CD8-positive, alpha-beta memory T cell (primary cell): ENCODE measurements at places on chromosomes 1 and 21. TPM values are rescaled to one million over a fixed set of nuclear protein-coding genes. Genes with fewer than 3 reads are reported as not detected.

- peaks cover under 1% of the 10 kb centered on the region for H3K36me3 ChIP-seq
- DNase-seq, result no peak
- no peak overlapping the region for H3K4me3 ChIP-seq
- no peak overlapping the region for H3K27ac ChIP-seq
- no peaks in the 10 kb centered on the region for H3K27me3 ChIP-seq
These were observed 45.8 kb downstream of the MIGA1 start for GRCh38 chr1:77825131-77825709.

GRCh38 chr1:197027359-197027758, 39.7 kb downstream of the F13B start:
- DNase-seq, result no peak
- H3K4me1 ChIP-seq, result no peaks in the 10 kb centered on the region
- H3K4me3 ChIP-seq, result no peak overlapping the region
- no peak overlapping the region for H3K27ac ChIP-seq
- no peaks in the 10 kb centered on the region for H3K36me3 ChIP-seq

DNA sequence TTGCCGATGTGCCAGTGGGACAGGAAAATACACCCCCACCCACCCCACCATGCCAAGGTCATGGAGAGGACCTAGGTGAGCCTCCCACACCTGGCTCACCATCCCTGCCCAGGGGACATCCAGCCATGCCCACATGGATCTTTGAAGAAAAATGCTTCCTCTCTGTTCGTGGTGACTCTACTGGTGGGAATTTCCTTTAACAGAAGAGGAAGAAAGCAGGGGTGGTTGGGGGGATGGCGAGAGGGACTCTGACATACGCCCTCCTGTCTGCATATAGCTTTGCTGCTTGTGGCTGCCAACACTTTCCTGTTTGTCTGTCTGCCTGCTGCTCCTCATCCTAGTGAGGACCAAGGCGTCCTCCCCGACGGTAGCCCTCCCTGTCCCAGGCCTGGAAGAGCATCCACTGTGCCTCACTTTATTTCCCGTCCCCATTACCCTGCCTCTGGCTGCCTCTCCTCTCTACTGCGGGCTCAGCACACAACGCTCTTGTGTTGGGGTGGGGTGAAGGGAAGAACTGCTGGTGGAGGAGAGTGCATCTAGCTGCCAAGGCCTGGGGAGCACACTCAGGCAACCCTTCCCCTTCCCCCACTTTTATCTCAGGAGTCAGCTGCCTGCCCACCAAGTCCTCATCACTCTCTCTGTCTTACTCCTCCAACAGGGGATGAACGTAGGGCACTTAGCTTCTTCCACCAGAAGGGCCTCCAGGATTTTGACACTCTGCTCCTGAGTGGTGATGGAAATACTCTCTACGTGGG, 2.5 kb downstream of the SEMA4A start:
- H3K36me3 ChIP-seq, result no peaks in the 10 kb centered on the region
- peaks cover 4% of the 10 kb centered on the region for H3K4me1 ChIP-seq
- H3K4me3 ChIP-seq, result no peak overlapping the region
- DNase-seq, result no peak

DNA sequence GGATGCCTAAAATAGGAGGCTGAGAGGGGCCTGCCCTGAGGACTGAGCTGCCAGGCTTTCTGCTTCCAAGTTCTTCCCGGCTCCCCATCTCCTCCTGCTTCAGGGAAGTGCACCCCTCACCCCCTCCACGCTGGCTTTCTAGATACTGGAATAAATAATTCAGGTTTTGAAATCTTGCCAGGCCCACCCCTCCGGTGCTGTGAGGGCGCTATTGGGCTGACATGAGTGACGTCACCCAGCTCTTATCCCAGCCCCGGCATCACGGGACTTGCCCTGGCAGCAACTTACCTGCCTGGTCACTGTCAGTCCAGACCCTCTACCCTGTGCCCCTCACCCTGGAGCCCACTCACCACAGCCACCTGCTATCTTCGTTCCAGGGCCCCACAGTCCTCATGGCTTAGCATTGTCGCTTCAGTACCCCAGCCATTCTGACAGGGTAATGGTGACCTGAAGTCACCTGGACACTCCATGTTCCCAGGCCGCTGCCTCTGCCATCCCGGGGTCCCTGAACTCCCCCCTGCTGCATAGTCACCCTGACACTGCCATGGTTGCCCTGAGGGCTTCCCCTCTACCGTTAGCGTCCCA, 819 bp upstream of the GPR3 start:
- DNase-seq, result no peak
- H3K4me3 ChIP-seq, result peak overlapping the region; percentile 59
- H3K36me3 ChIP-seq, result no peaks in the 10 kb centered on the region

DNA sequence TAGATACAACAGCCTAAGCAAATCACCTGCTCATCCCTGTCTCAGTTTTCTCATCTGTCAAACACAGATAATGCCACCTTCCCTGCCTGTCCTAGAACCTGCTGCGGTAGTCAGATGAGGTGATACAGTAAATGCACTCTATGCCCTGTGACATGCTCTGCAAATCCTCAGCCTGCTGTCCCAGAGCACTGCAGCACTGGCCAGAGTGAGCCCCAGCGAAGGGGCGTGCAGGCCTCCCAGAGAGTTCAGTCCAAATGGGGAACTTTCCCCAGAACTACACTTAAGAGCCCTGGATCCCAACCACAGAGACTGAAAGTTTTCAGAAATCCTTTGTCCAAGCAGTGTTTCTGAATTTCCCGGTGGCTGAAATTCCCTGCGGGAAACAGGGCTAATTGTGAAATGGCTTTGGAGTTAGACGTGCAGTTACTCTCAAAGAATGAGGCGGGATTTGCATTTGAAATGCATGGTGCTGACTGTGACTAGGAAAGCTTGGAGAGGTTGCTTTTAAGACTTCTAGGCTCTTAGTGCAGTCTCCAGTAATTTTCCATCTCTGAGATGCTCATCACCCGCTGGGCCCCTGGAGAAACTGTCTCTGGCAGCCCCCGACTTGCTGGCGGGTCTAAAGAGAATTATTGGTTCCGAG, 206.5 kb upstream of the AJAP1 start:
- no peak for DNase-seq
- no peak overlapping the region for H3K4me3 ChIP-seq
- no peaks in the 10 kb centered on the region for H3K36me3 ChIP-seq
- no peaks in the 10 kb centered on the region for H3K4me1 ChIP-seq
- no peaks in the 10 kb centered on the region for H3K27me3 ChIP-seq
- no peak overlapping the region for H3K27ac ChIP-seq

GRCh38 chr1:192698731-192699130, 62.8 kb downstream of the RGS13 start:
- H3K27ac ChIP-seq, result no peak overlapping the region
- H3K4me1 ChIP-seq, result no peaks in the 10 kb centered on the region
- no peak for DNase-seq
- H3K4me3 ChIP-seq, result no peak overlapping the region

DNA sequence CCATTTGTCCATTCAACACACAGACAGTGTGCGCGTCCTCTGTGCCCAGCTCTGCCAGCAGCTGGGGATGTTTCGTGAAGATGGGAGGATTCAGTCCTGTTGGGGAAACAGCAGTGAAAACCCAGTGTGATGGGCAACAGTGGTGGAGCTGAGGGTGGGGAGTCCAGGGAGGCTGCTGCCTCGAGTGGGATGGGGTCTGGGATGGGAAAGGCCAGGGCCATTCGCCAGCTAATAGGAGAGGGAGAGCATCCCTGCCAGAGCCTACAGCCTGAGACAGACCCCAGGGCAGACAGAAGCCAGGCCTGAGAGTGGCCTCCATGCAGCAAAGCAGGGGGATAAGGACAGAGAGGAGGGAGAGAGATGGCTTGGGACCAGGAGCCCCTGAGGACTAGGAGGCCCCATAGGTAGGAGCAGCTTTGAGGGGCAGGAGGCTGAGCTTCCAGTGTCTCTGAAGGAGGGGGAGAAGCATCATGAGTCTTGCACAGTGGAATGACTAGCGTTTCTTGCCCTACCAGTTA, 252.6 kb downstream of the NPHP4 start:
- no peaks in the 10 kb centered on the region for H3K27me3 ChIP-seq
- no peak overlapping the region for H3K27ac ChIP-seq
- no peak overlapping the region for H3K4me3 ChIP-seq
- DNase-seq, result no peak

DNA sequence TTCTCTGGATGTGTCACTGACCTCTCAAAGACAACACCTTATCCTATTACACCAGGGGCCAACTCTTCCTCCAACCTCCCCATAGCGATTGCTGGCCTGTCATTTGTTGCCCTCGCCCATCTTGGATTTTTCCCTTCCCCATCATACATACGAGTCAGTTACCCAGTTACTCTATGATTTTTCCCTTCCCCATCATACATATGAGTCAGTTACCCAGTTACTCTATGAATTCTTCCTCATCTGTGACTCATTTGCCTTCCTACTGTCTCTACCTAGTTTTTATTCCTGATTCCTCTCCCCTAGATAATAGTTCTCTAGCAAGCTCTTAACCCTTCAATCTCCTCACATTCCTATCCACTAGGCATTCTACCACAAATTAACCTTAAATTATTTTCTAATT, 178.8 kb downstream of the NR5A2 start:
- H3K36me3 ChIP-seq, result no peaks in the 10 kb centered on the region
- no peak for DNase-seq
- no peak overlapping the region for H3K27ac ChIP-seq
- H3K27me3 ChIP-seq, result no peaks in the 10 kb centered on the region
- H3K4me1 ChIP-seq, result no peaks in the 10 kb centered on the region

- no peak overlapping the region for H3K4me3 ChIP-seq
- H3K36me3 ChIP-seq, result no peaks in the 10 kb centered on the region
- no peak overlapping the region for H3K27ac ChIP-seq
- no peaks in the 10 kb centered on the region for H3K4me1 ChIP-seq
- no peak for DNase-seq
These were observed 40.2 kb downstream of the RGS2 start for GRCh38 chr1:192849011-192849410.

GRCh38 chr1:20530901-20531300, 21.5 kb upstream of the FAM43B start:
- H3K27me3 ChIP-seq, result peaks cover 3% of the 10 kb centered on the region
- H3K4me1 ChIP-seq, result no peaks in the 10 kb centered on the region
- no peak overlapping the region for H3K4me3 ChIP-seq
- DNase-seq, result no peak
- H3K36me3 ChIP-seq, result no peaks in the 10 kb centered on the region
- H3K27ac ChIP-seq, result no peak overlapping the region

GRCh38 chr1:22262583-22262982, 119.7 kb upstream of the WNT4 start:
- H3K27me3 ChIP-seq, result no peaks in the 10 kb centered on the region
- no peaks in the 10 kb centered on the region for H3K4me1 ChIP-seq

GRCh38 chr1:156492591-156493080, 7.9 kb downstream of the MEF2D start:
- peaks cover 6% of the 10 kb centered on the region for H3K36me3 ChIP-seq
- H3K4me1 ChIP-seq, result peaks cover 100% of the 10 kb centered on the region
- no peak for DNase-seq

- no peak overlapping the region for H3K4me3 ChIP-seq
- H3K27ac ChIP-seq, result no peak overlapping the region
- no peaks in the 10 kb centered on the region for H3K36me3 ChIP-seq
- H3K4me1 ChIP-seq, result no peaks in the 10 kb centered on the region
These were observed 14.3 kb downstream of the DMRTB1 start for GRCh38 chr1:53473463-53473862.

DNA sequence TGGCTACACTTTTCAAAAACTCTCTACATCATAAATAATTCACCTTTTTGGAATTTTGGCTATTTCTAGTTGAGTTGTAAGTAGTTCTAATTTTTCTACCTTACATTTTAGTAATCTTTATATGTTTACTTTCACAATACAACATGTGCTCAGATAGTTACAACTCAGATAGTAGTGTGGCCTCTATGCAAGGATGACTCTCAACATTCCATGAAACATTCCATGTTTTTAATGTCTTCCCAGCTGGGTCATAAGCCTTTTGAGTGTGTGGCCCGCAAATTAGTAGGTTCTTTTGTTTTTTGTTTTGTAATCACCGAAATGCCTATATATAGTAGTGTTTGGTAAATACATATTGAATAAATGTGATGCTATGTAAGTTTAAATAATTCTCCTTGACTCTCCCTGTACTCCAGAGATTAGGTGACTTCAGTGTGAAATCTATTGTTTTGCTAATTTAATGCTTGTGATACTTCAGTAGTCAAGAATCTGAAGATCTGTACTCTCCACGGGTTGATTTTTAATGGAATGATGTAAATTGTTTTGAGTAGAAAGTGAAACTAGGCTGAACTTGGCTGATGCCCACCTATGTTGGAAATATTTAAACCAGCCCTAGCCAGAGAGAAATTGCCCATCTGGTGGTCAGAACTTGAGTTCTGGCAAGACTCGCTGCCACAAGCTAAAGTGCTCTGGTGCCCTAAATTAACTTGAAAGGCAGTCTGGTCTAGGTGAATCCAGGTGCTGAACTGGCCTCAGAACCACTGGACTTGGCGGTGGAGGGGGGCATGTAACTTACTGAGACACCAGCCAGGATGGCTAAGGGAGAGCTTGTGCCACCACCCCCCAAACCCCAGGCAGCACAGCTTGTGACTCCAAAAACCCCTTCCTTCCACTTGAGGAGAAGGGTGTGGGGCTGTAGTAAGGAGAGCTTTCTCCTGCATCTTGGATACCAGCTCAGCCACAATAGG, 165.6 kb downstream of the USP25 start:
- H3K27ac ChIP-seq, result no peak overlapping the region
- H3K27me3 ChIP-seq, result no peaks in the 10 kb centered on the region
- no peaks in the 10 kb centered on the region for H3K4me1 ChIP-seq
- H3K4me3 ChIP-seq, result no peak overlapping the region
- DNase-seq, result no peak
- no peaks in the 10 kb centered on the region for H3K36me3 ChIP-seq

DNA sequence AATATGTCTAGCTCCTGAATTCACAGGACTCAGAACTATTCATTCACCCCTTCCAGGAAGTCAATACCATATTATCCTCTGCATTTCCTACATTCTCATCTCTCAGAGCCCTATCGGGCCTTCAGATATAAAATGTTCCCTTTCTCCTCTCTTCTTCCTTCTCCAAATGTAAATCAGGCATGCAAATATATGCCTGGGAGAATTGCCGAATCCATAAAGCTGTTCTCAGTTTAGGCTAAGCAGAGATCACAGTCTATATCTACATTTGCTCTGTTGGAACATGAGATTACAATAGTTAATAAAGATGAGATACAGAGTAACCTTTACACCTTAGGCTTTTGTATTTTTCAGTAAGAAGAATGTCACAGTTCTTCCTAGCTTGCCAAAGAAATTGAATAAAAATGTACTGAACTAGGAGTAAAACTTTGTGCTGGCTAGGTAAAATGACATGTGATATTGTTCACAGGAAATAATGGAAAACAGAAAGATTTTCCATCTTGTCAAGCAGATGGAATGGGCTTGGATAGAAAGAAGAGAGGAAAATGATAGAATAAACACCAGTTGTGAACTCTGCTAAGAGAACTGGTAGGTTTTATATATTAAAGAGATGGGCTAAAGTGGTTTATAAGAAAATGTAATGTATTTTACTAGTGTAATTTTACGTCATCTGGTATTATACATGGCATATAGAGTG, 161.5 kb downstream of the NRIP1 start:
- no peak overlapping the region for H3K4me3 ChIP-seq
- no peaks in the 10 kb centered on the region for H3K27me3 ChIP-seq
- no peaks in the 10 kb centered on the region for H3K4me1 ChIP-seq
- no peaks in the 10 kb centered on the region for H3K36me3 ChIP-seq
- no peak overlapping the region for H3K27ac ChIP-seq
- no peak for DNase-seq

- no peaks in the 10 kb centered on the region for H3K27me3 ChIP-seq
- H3K4me3 ChIP-seq, result no peak overlapping the region
- no peak for DNase-seq
- no peaks in the 10 kb centered on the region for H3K36me3 ChIP-seq
These were observed 19.6 kb upstream of the PIK3R3 start for GRCh38 chr1:46152016-46152415.

Gene SPRR1B
- not detected for total RNA-seq

Gene KCNE2
- not detected for total RNA-seq

Gene RBBP5
- total RNA-seq, result 27.5 TPM

Gene ZRANB2
- total RNA-seq, result 99.5 TPM

Gene NBPF11
- total RNA-seq, result 6.6 TPM

Gene DNAJC28
- 0.63 TPM for total RNA-seq
